ENCODE measurements at places on chromosomes 4 and X.
A peak's percentile ranks its signal among the peaks of the same experiment; 100 is the strongest.

GRCh38 chr4:154304679-154305078, 186.9 kb downstream of the DCHS2 start:
- DNase-seq = no peak

DNA sequence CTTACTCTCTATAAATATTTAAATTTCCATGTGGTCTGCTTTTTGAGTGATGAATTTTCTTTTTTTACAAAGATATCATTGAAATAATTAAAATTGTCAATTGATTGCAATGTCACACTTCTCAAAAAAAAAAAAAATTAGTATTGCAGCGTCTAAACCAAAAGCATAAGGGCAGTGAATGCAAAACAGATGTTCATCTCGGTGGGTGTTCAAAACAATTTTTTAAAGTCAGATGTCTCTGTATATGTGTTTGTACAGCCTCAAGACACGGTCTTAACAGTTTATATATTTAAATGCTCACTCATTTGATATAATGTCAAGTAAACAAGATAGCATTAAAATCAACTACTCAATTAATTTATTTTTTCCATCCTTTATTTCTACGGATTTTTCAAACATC, 52.3 kb downstream of the PALLD start:
- no peak for DNase-seq

GRCh38 chr4:38106311-38106710, 146.1 kb downstream of the PTTG2 start:
- no peak for DNase-seq

GRCh38 chr4:53855581-53856250, 208.7 kb downstream of the CHIC2 start:
- peak; percentile 78 for DNase-seq

DNA sequence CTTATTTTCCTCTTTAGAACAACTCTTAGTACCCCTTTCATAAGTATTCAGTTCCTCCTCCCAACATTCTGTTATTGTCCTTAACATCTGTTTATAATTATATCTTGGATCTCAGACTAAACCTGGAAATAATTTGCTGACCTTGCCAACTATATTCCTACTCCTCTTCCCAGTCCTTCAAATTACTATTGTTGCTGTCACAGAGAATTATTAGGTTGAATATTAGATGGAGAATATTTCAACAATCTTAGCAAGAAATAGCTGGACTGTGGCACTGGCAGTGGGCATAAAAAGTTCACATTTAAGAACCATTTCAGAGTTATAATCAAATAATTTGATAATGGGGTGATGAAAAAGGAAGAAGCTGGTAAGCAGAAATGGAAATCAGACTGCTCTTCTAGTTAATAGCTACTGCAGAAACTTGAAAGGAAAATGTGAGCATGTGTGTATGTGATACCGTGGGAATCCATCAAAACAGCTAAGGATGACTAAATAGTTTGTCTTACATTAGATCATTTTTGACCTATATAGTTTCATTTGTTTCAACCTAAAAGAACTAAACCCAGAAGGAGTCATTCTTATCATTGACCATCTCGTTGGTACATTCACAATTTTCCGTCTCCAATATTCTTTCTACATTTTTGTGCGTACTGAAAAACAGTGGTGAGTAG, 43.3 kb upstream of the PRDM8 start:
- DNase-seq = peak; percentile 40

DNA sequence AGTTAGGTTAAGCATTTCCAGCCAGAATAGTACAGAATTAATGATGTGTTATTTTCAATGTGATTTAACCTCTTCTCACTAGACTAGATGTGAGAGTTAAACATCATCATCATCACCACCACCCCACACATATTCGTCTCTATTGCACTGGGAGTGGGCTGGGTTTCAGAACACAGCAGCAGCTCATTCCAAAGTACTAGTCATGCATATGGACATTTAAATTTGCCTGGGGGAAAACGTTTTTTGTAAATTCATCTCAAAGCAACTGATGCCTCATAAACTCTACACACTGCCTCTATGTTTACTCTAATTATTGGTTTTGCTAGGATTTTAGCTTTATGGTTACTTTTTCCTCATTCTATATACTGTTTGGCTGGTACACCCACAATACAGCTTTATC, 509.1 kb downstream of the PPP4R3C start:
- no peak for DNase-seq

GRCh38 chr4:185743722-185744487, 68.1 kb downstream of the SORBS2 start:
- DNase-seq = no peak

DNA sequence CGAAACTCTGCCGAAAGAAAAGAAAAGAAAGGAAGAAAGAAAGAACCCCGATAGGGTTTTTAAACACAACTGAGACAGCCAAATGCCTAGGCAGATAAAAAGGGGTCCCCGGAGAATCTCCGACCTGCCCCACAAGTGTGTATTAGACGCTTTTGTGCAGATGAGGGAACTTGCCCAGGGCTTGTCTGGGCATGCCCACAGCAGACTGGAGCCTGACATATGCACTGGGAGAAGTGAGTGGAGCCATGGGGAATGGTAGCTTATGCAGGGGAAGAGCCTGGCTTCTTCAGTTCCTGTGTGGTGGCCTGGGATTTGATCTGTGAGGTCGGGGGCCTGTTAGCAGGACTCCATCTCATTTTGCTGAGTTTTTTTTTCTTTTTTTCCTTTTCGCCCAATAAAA, 199.0 kb downstream of the GPC3 start:
- DNase-seq = no peak

DNA sequence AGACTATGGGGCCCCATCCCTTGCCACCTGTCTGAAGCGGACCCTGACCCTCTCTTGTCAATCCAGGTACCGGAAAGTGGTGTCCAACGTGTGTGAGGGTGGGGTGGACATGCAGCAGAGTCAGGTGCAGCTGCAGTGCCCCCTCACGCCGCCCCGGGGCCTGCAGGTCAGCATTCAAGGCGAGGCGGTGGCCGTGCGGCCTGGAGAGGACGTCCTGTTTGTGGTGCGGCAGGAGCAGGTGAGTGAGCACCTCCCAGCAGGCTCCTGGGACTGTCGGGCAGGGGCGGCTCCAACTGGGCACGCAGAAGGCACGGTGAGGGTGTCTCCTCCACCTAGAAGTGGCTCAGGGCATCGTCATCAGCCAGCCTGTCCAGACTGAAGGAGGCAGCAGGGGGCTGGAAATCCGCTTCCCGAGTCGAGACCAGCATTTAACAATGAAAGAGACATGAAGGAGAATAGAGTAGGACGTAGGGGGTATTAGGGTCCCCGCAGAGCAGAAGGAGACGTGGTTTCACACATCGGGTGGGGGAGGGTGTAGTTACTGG, 221.6 kb downstream of the AFAP1 start:
- no peak for DNase-seq

DNA sequence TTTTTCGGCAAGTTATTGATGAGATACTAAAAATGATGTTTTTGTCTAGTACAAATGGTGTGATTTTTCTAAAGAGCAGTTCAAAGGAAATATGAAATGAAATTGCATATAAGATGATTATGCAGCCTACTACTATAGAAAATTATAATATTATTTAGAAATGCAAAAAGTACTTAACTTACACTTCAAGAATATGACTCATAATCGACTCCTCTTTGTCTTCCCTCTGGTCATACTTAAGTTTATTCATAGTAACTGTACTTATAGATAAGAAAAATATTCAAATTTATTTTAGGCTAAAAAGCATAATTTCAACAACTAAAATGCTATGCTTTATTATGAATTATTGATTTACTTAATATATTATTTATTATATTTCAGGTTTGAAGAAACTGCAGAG, 33.2 kb downstream of the CEP44 start:
- no peak for DNase-seq

GRCh38 chr4:104394406-104395167, 100.1 kb downstream of the CXXC4 start:
- no peak for DNase-seq

DNA sequence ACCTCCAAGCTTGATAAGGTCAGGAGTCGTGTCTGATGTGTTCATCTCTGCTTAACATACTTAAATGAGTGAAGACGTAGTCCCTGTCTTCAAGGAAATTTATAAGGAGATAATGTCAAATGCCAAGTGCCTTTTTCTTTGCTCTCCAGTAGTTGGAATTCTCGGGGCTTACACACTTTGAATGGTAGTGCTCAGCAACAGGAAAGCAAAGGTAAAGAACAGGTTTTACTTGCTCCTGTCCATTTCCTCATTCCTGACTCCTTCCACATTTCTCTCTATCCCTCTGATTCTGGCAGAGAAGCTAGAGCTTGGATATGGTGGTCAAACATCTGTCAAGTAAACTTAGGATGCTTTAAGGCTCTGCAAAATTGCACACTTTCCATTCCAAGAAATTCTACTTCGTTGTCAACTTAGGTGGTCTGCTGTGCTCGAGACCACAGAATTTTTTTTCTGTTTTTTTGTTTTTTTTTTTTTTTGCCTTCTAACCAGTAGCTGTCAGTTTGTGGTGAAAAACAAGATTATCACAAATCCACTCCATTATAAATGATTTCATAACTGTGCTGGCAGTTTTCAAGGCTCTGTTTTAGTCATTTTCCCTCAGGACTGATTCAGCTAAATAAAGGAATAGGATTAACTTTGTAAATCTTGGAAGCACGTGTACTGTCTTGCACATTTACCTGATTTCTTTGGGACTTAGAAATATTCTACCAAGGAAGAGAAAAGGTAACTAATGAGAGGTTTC, 180.8 kb upstream of the ANXA3 start:
- no peak for DNase-seq

DNA sequence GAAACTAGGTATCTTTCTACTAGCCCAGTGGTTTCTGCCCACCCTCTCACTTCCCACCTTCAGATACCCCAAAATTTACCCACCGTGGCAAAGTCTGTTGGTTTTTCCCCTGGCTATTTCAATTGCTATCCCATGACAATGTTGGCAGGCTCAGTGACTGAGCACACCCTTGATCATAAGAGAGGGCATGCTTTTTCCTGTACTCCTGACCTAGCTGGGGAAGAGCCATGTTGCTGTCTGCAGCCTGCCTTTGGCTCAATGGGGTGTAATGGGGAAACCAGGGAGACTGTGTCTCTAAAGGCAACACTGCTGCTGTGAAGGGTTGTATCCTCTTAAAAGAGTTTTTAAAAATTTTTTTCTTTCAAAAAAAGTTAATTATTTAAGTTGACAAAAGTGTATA, 90.4 kb upstream of the CITED1 start:
- no peak for DNase-seq

GRCh38 chrX:31331928-31332327, 260.1 kb upstream of the FTHL17 start:
- no peak for DNase-seq

- DNase-seq = no peak
Observed at GRCh38 chr4:19014594-19014993, 993.0 kb upstream of the LCORL start.

GRCh38 chrX:100964362-100964761, 5.1 kb upstream of the ARL13A start:
- DNase-seq = peak; percentile 3

DNA sequence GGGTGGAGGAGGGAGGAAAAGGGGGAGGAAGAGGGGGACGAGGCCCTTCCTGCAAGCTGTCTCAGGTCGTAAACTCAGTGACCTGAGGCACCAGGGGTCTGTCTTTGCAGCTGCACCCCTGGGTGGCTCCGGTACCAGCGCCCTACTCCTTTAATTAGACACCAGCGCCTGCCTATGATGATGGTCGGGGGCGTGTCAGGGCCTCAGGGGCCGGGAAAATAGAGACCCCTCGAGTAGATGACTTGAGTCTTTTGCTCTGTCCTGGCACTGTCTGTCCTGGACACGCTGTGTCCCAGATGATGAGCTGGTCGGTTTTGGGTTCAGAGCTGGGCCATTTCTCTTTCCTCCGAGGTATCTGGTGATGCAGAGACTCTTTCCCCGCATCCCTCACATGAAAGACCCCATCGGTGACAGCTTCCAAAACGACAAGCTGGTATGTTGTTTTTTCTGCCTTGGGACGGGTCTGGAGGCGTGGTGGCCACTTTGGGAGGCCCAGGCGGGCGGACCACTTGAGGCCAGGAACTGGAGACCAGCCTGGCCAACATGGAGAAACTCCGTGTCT, 11.2 kb downstream of the SLC25A6 start:
- peak; percentile 20 for DNase-seq
